ENCODE measurements at places on chromosomes 7 and 10. TPM values are rescaled to one million over a fixed set of nuclear protein-coding genes. Genes with fewer than 3 reads are reported as not detected.

DNA sequence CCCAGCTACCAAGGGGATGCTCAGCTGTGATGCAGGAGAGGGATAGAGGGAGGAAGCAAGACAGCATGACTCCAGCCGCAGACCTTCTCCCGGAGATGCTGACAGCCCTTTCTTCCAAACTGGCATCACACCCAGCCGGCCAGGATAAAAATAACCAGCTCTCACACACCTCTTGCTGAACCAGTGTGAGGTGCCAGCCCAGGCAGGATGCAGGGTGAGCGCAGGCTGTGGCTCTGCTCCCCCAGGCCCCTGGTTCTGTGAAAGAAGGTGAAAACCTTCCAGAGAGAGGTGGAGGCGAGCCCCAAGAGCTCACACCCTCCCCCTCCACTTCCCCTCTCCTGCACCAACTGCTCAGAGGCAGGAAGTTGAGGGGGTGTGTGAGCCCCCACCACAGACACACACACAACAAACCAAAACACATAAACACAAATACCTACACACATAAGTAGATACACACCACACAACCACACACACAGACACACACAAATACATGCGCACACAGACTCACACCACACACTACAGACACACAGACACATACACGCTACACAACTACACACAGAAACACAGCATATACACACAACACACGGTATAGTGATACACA lies 4.0 kb downstream of the GPR15LG start:
- H3K4me3 ChIP-seq = no peak overlapping the region
- H3K27ac ChIP-seq = no peak overlapping the region
- no peak for DNase-seq

The CALML5 gene
- total RNA-seq = not detected

DNA sequence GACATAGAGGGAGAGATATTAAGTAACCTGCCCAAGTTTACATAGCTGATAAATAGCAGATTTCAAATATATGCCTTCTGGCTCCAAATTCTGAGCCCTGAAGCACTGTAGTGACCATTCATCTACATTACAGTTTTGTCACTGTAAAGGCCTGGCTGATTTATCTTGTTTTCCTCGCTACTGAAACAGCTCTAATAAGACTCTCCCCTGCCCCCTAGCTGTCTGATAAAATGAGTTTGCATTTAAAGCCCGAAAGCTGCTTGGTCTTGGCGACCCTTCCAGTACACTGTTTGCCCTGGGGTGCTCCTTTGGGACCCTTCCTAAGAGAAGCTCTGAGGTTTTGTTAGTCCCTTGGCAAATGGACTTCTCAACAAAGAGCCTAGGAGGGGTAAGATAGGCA lies 59.7 kb upstream of the RAB11FIP2 start:
- no peak overlapping the region for H3K27ac ChIP-seq
- no peak for DNase-seq
- H3K27me3 ChIP-seq = peaks cover 14% of the 10 kb centered on the region
- no peak overlapping the region for H3K4me3 ChIP-seq
- no peaks in the 10 kb centered on the region for H3K36me3 ChIP-seq
- H3K4me1 ChIP-seq = peaks cover 23% of the 10 kb centered on the region

DNA sequence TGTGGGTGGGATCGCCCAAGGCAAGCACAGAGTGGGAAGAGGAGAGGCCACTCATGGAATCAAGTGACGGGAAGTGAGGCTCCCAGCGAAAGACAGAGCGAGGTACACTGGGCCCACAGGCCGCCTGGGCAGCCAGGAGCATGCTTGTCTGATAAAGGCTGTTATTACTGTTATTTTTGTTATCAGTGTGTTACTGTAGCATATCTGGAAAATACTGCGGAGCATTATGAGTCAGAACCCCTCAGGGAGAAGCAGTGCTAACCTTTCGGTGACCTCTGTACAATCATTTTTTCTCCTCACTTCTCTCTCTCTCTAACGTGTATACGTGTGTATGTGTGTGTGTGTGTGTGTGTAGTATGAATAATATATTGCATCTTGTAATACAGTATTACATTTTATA lies 3.8 kb upstream of the TCERG1L start:
- no peak overlapping the region for H3K27ac ChIP-seq
- no peak for DNase-seq
- no peak overlapping the region for H3K4me3 ChIP-seq

- H3K36me3 ChIP-seq = peaks cover 11% of the 10 kb centered on the region
- no peaks in the 10 kb centered on the region for H3K27me3 ChIP-seq
- no peak overlapping the region for H3K4me3 ChIP-seq
- peak overlapping the region; percentile 45 for H3K27ac ChIP-seq
- peaks cover 63% of the 10 kb centered on the region for H3K4me1 ChIP-seq
- no peak for DNase-seq
These were observed 400.9 kb upstream of the SEMA3D start for GRCh38 chr7:85587785-85588184.

DNA sequence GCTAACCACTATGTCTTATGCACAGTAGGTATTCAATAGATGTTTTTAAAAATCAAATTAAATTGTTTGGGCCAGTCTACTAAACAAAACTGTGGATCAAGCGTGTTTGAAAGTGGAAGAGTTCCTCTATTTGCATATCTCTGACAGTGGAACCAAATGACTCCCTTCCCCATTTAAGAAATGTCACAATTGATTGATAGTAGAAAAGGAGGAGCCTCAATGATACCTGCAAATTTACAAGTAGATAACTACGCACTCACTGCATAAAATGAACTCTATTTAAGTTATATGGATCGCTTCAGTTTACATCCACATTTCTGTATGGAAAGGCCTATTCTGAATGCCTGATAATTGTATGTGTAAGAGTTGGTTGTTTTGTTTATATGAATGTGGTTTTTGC lies 163.3 kb upstream of the MTPN start:
- H3K4me3 ChIP-seq = no peak overlapping the region
- DNase-seq = no peak
- H3K27ac ChIP-seq = no peak overlapping the region
- no peaks in the 10 kb centered on the region for H3K36me3 ChIP-seq
- no peaks in the 10 kb centered on the region for H3K27me3 ChIP-seq

The CNNM1 gene
- 0.31 TPM for total RNA-seq

GRCh38 chr10:93261961-93262610 lies 188.4 kb downstream of the CYP26A1 start:
- DNase-seq = no peak
- no peaks in the 10 kb centered on the region for H3K27me3 ChIP-seq
- H3K36me3 ChIP-seq = no peaks in the 10 kb centered on the region

- peaks cover 13% of the 10 kb centered on the region for H3K4me1 ChIP-seq
- DNase-seq = no peak
- no peaks in the 10 kb centered on the region for H3K36me3 ChIP-seq
- H3K4me3 ChIP-seq = no peak overlapping the region
These were observed 13.6 kb upstream of the LIPM start for GRCh38 chr10:88788924-88789323.

The NPFFR1 gene
- total RNA-seq = 0.14 TPM

Measured in mesothelial cell of epicardium (in vitro differentiated cells).